Stimulated activated CD4-positive, alpha-beta T cell treated with anti-CD3 and anti-CD28 coated beads, Interleukin-4, amount 100 ng/mL, for 48 hours (primary cell): ENCODE measurements at places on chromosomes 1 and 21.

GRCh38 chr1:160679893-160680292 is 31.7 kb downstream of the CD48 start:
- no peak for DNase-seq

- DNase-seq, result peak; percentile 23
Observed at GRCh38 chr1:7470904-7471638, 300.0 kb upstream of the VAMP3 start.

DNA sequence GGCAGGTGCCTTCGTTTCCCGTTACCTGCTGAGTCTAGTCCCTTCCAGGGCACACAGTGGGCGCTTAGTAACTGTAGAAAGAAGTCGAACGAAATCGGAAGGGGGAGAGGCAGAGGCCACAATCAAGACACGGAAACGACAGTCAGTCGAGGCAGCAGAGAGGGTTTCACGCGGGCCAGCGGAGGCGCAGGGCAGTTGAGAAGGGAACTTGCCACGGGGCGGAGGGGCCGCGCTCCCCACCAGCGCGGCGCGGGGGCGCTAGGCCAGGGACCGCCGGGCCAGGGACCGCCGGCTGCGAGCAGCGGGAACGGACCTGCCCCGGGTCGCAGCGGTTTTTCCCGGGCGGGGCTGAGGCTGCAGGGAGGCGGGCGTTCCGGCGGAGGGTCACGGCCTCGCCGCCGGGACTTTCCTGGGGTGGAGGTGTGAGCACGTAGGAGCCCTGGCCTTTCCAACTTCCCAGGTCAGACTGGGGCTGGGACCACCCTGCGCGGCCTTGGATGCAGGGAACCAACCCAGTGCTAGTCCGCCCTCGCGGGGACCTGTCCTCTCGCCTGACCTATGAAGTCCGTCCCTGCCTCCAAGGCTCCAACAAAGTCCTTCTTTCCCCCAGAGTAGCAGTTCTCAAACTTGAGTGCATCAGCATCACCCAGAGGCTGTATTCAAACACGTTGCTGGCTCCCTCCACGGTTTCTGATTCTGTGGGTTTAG is 150.1 kb upstream of the FGGY start:
- peak; percentile 12 for DNase-seq

- peak; percentile 54 for DNase-seq
Observed at GRCh38 chr1:154221278-154222001, 685 bp downstream of the UBAP2L start.

DNA sequence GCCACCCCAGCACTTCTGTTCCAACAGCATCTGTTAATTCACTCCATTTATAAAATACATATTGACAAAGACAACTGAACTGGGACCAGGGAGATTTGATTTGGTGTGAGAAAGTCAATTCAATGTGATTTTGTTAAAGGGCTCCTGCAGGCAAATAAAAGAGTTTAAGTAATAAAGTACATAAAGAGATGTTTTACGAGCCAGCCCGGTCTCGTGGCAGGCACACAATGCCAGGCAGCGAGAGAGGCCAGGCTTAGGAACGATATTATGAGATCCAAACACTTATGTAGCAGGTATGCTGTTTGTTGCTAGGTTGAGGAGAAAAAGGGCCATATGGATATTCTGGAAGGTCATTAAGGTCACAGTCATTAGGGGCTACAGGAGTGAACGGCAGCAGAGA is 227.1 kb downstream of the KCTD3 start:
- no peak for DNase-seq

GRCh38 chr1:92473781-92474495 is 12.8 kb downstream of the GFI1 start:
- no peak for DNase-seq

- DNase-seq, result no peak
Observed at GRCh38 chr1:36446271-36446670, 4.0 kb downstream of the OSCP1 start.

DNA sequence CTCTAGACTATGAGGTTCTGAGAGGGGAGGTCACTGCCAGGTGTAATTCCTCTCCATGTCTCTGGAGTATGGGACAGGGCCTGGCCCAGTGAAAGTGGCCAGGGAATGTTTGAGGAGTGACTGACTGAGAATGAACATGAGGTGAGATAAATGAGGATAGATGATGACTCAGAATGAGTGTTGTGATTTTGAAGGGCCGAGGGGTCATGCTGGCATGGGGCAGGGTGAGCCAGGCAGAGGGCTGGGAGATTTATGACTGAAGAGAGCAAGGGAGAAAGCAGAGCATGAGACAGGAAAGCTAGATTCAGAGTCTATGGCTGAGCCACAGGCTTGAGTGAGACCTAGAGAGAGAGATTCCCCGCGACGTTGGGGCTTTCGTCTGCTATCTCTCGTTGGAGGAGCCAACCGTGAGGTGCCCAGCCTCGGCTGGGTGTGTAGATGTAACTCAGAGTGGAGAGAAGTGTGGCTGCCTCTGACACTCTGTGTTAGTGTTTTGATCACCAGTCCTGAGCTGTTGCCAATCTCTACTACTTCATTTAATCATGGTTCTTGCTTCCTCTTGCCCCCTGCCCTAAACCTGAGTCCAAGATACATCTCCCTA is 50.1 kb downstream of the FOXD2 start:
- DNase-seq, result no peak

DNA sequence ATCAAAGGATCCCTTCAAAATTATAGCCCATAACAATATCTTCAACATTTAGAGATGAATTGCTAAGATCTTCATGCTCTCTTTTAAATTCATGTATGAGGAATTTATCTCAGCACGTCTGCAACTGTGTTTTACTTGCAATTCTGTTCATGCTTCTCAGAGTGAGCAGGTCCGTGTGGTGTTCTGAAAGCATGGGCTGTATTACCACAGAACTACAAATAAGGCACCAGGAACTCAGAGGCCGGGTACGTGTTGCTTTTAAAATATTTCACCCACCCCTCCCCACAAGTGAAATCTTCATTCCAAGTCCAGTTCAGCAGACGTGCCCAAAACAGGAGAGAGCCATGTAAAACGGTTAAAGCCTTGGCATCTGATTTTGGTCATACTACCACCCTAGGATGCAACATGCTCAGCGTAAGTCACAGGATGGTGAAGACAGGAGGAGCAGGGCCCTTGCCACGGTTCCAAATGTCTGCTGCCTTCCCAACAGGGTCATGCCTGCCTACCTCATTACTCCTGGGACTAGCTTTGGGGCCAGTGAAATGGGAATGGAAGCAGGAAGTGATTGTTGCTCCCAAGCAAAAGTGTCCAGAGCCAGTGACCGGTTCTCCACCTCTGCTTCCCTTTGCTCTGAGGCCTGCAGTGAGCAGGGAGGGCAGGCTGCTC is 133.7 kb downstream of the PTPN14 start:
- no peak for DNase-seq
